ENCODE measurements at places on chromosomes 16 and 17.

- DNase-seq, result no peak
Measured at GRCh38 chr17:66450008-66450851, 147.8 kb downstream of the PRKCA start.

DNA sequence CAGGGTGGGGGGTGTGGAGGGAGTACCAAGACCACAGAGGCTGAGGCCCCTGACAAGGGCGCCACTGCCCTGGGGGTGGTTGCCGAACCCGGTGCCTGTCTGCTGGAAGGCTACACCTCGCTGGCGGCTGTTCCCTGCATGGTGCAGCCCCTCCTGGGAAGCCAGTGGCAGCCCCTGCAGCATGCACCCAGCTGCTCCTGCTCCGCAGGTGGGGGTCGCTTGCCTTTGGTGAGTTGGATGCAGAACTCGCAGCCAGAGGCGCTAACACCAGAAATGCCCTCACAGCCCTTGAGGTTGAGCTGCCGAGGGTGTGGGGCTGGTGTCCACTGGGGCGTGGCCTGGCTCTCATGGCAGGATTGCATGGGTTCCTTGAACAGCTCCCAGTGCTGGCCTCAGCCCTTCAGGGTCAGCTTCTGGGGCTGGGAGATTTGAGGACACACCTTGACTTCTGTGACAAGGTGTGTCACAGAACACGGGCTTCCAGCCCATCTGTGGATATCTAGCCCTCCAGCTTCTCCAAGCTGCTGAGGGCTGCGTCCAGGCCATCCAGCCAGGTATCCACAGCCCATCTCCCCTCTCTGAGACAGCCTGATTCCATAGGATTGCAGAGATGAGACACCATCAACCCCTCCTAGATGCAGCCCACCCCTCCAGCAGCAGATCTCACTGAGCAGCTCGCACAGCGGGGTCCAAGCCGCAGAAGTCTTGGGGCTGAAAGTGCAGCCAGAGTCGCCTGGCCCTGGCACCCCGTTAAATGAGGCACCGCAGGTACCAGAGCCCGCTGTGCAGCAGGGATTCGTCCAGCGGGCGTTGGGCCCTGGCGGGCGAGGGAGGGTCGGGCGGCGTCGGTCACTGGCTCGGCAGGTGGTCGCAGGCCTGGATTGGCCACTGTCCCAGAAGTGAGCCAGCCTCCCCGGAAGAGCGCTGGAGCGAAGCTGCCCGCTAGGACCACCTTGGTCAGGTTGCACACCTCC is 586.3 kb downstream of the KCNJ18 start:
- no peak for DNase-seq

- no peak for DNase-seq
Measured at GRCh38 chr16:87404764-87405625, 12.9 kb downstream of the MAP1LC3B start.

DNA sequence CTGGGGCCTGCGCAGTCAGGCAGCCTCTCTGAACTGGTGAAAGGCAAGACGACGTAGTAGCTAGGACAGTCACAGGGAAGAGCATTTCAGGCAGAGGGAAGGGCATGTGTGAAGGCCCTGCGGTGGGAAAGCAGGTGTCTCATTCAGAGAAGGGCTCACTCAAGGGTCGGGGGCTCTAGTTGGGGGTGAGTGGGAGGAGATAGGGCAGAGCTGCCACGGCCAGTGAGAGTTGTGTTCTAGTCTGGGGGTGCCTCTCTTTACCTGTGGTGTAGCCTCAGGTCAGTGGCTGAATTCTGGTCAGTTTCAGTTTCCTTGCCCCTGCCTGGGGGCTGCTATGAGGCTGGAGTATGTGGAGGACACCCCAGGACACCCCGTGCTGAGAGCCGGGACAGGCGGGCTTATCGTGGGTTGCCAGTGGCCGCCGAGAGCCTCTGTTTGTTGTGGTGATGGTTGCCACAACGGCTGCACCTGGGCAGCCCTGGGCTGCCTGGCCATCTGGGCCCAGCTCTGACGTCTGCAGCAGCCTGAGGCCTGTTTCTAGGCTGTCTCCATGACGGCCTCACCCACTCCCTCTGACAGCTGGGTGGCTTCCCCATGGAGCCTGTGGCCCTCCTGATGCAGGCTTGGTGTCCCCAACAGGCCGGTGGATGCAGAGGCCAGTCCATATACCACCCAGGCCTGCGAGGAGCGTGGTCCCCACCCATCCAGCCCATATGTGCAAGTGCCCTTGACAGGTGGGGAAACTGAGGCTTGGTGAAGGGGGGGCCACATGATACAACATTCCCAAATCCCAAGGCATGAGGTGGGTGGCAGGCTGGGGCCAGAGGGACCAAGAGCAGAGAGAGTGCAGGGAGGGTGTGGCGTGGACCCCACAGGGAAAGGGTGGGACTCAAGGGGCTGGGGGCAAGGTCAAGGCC is 10.8 kb downstream of the MAP2K3 start:
- no peak for DNase-seq

DNA sequence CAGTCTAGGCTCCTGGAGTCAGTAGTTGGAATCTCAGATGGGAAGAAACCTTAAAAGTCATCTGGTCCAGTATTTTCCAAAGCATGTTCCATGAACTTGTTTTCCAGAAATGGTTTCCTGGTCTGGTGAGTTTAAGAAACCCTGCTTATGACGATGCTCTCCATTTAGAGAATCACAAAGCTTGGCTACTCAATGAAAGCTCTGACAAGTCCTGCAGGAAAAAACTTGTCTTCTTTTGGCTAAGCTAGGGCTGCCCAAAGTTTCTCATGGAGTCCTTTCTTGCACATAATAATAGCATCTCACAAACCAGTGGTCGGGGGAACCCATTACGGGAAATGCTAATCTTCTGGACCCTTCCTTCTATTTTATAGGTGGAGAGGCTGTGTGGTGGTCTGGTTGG is 5.5 kb upstream of the NKD1 start:
- DNase-seq, result no peak

DNA sequence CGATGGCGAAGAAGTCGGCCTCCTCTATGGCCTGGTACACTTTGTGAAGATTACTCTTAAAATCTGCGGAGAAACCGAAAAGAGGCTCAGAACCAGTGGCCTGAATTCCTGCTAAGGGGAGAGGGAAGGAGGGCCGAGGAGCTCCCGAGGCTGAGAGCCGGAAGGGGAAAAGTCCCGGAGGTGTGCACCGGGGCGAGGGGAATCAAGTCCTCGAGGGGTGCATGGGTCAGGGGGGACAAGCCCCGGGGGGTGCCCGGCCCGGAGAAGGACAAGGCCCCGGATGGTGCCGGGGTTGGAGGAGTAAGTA is 495 bp downstream of the PARN start:
- DNase-seq, result no peak

DNA sequence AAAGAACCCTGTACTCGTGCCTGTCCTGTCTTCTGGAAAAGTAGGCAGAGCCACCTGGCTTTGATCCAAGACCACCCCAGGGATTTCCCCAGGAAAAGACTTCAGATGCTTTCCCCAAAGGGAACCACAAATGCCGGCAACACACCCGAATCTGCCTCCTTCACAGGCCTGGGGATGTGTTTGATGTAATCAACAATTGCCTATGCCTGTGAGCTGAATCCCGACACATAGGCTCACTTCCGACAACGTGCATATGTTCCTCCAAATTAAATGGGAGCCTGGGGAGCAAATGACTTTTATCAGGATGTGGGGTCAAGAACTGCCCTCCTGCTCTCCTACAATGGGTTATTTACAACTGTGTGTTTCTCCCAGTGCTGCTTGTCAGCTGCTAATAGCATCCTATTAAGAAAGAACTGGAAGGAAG is 535.2 kb upstream of the CDH11 start:
- no peak for DNase-seq

DNA sequence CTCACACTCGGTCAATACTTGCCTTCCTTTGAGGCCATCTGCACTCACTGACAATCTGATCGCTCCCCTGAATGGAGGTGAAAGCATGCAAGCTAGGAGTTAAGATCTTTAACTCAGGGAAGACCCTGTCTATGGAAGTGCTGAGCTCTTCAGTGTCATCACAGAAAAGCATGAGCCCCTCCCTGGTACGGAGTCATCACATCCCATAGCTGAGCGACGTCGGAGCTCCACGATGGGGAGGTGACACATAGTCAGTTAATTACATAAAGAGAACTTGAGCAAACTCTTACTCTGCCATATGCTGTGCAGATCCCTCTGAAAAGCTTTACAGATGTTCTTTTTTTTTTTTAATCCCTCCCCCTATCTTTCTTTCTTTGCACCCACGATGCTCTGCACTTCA is 463.2 kb downstream of the WWOX start:
- no peak for DNase-seq

DNA sequence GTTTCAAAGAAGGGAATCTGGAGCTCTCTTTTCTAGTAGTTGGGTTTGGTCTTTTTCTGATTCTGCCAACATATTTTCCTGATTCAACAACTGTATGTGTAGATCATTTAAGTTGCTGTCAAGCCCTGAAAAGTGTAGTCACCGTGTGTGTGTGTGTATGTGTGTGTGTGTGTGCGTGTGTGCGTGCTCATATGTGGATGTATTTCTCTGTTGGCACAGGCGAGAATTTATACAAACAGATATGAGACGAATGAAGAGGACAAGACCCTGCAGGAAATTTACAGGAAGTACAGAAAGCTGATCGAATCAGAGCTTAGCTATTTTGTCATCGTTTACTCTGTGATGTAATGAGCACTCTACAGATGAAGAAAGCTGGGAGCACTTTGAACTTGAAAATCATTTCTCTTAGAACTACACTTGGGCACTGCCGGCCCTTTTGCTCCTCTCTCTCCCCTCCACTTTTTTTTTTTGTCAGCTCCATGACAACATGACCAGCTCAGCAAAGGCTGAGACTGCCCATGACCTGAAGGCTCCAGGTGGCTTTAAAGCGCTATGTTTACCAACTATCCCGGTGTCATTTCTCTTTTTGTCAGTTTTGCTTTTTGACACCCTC is 11.2 kb downstream of the FBXO39 start:
- no peak for DNase-seq

- DNase-seq, result no peak
Measured at GRCh38 chr16:49855280-49855821, 561 bp downstream of the ZNF423 start.

GRCh38 chr17:77285594-77286390 is 145.0 kb downstream of the SEC14L1 start:
- no peak for DNase-seq

- peak; percentile 38 for DNase-seq
Measured at GRCh38 chr16:25110387-25110947, 1.1 kb upstream of the LCMT1 start.

DNA sequence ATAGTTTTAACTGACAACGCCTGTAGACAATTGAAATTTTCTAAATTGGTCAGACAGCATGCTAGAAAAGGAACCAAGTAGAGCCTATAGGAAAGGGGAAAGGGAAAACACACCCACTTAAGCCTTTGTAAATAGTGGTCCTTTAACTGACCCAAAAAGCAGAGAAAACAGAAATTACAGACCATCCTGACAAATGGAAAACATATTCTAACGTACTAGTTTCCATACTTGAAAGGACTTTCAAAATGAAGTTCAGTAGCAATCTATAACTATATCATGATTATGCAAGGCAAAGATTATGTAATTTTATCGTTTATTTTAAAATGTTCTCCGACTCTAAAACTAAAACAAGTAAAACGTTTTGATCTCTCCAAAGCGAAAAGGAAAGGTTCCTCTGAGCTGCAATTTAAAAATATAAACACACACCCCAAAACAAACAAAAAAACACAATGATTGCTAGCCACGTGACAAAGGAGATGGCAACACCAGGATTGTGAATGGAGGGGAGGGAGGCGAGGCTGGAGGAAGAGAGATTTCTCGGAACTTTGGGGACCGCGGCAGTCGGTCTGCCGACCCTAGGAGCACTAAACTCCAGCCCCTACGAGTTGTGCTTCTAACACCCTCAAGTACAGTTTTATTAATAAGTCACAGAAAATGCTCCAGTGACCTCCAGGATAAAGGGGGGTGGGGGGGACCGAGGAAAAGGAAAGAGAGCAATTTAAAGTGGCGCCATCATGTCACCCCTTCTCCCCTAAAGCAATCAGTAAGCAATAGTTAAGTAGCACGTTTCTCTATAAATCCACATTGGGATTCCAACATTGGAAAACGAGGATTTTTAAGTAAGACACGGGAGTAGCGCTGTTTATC is 1.7 kb downstream of the KANSL1 start:
- DNase-seq, result no peak

- DNase-seq, result no peak
Measured at GRCh38 chr17:54974759-54975158, 6.2 kb downstream of the STXBP4 start.

- DNase-seq, result peak; percentile 28
Measured at GRCh38 chr17:35432176-35433074, at the start of gene SLFN12. Gene SLFN12, minus strand, starts transcription at chr17:35432500. Its CDS starts 9,472 bp downstream, at chr17:35423028.

DNA sequence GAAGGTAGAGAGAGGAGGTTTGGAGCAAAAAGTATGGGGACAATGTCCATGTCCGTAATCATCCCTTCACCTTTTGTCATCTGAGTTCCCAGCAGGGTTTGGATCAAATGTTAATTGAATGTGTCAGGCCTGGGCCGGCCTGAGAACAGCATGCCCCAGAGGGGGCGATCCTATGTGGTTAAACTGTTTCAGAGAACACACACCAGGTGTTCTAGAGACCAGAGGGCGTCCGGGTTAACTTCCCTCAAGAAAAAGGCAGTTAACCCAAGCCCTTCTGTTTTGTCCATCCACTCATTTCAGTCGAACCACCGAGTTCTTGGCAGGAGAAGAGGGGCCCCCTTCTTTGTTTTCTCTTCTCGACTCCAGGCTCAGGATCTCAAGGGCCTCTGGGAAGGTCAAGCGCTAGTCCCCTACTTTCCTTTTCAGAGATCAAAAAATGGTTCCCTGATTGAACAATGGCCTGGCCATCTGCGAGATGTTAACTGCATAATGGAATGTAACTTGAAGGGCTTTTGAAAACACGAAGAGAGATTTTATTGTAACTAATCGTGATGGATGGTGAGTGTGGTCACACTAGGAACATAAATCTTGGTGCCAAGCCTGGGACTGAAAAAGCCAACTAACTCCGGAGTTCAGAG is 142.5 kb downstream of the IRX3 start:
- no peak for DNase-seq

- no peak for DNase-seq
Measured at GRCh38 chr16:7182510-7183109, 150.0 kb upstream of the RBFOX1 start.

GRCh38 chr16:14520753-14521152 is 109.3 kb downstream of the PARN start:
- no peak for DNase-seq

- DNase-seq, result peak; percentile 56
Measured at GRCh38 chr16:56860226-56861020, 4.6 kb upstream of the SLC12A3 start.

DNA sequence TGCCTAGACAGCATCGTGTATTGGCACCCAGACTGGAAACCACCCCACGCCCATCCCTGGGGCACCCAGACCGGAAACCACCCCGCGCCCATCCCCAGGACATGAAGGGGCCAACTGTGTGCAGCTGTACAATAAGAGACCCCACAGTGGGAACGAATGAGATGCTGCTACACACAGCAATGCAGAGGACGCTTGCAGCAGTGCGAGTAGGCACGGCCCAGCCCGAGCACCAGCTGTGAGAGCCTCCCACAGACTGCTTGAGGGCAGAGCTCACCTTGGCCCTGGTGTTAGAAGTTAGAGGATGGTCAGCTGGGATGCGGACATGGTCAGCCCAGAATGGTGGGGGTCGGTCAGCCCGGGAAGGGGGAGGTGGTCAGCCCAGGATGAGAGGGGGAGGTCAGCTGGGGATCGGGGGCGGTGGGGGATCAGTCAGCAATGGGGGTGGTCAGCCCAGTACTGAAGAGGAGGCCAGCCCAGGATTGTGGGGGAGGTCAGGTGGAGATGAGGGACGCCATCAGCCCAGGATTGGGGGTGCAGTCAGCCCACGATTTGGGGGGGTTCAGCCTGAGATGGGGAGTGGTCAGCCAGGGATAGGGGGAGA is 340.0 kb downstream of the C16orf95 start:
- DNase-seq, result no peak

All from stimulated activated CD4-positive, alpha-beta T cell treated with anti-CD3 and anti-CD28 coated beads, Interleukin-2, amount 100 ng/mL, for 48 hours (primary cell).